ENCODE measurements at places on chromosomes 12 and 14.

DNA sequence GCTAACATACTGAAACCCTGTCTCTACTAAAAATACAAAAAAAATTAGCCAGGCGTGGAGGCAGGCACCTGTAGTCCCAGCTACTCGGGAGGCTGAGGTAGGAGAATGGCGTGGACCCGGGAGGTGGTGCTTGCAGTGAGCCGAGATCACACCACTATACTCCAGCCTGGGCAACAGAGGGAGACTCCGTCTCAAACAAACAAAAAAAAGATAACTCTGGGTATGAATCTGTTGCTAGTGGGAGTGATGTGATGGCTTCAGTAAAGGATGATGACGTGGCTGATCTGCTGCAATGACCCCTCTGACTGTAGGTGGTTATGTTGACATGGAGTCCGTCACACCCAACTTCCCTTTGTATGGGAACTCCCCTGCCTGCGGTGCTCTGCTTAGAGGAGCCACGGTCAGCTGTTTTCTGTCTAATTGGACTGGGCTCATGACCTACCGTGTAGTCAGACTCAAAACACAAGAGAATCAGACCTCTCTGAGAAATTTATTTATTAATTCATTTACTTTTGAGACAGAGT, 59.1 kb upstream of the MED13L start:
- DNase-seq: no peak

- peak; percentile 46 for DNase-seq
Measured at GRCh38 chr12:92570056-92570753, 132.6 kb upstream of the PLEKHG7 start.

- no peak for DNase-seq
Measured at GRCh38 chr12:42744539-42745182, 155.1 kb upstream of the PRICKLE1 start.

DNA sequence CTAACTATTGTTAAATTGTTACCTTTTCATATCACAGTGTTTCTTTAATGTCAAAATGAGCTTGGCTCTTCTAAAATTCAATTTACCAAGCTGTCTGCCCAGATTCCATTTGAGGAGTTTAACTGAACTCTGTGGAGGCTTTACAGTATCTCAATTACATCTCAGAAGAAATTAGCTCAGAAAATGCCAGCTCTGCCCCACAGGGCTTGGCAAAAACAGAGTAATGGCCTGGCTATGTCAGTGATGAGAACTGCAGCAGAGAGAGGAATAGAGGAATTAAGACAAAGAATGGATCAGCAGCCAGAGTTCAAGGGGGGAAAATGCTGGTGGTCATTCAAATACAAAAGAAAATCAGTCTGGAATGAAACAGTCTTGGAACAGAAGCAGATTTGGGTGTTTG, 15.8 kb upstream of the TMTC1 start:
- no peak for DNase-seq

Data from stimulated activated CD4-positive, alpha-beta T cell treated with anti-CD3 and anti-CD28 coated beads, Interleukin-2, amount 100 ng/mL, for 4 hours (primary cell).